Stimulated activated CD4-positive, alpha-beta T cell treated with anti-CD3 and anti-CD28 coated beads, Interleukin-1b, Interleukin-23, amount 100 ng/mL, for 4 hours (primary cell): ENCODE measurements at places on chromosomes 3 and 15.

DNA sequence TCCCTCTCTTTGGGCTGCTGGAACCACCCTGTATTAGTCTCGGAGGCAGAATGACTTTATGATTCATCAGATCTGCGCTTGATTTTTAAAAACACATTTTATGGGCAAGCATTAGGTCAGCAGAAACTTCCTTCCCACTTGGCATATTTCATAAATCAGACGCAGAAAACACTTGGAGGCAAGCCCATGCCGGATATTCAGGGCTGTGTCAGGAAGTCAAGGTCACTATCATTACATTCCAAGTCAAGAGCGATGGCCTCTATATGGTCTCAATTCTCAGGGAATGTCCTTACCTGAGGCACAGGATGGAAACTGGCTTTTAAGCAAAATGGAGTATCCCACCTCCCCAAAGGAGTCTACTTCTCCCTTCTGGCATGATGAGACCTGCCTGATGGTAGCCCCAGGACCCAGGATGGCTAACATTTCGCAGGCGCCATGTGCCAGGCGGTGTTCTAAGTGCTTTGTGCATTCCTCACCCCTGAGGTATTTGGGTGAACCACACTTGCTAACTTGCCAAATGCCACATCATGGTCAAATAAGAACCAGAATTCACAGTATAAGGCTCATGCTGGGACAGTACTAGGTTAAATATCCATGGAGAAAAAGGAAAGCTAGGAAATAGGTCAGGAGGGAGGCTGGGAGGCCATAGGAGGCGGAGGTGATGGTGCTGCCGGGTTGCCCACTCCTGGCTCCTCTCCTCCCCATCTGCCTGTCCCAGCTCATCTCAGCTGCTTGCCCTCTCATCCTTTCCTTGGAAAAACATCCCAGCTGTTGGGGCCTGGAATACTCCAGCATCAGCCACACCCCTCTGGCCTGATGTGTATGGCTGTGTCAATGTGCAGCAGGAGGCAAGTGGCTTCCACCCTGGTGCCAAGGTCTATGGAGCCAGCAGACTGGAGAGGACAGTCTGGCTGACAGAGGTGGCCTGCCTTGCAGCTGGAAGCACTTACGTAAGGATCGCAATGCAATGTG lies 18.8 kb downstream of the BCL2L10 start:
- no peak for DNase-seq

GRCh38 chr3:31947671-31948091 lies 33.4 kb downstream of the OSBPL10 start:
- no peak for DNase-seq

DNA sequence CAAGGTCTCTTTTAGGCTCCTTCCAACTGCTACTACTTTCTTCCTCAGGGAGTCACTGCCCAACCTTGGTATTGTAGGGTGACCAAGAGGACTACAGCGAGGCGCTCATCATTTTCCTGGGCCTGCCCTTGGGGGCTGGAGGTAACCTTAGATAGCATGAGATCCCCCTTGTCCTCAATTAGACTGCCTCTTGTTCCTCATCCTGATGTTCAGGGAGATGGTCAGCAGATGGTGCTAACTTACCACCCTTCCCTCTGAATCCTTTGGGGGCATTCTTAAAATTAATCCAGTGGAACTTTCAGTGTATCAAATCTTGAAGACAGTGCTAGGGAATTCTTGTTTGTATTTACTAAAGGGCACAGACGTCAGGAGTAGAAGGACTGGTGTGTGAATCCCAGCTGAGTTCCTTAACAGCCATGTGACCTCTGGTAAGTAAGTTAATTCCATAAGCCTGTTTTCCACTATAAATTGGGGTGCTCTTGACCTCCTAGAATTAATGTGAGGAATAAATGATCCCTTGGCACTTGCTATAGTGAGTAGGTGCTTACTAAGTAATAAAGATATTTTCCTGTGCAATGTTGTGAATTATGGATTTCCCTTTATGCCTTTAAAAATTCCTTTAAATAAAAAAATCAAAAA lies 4.1 kb upstream of the CLPX start:
- DNase-seq = no peak

GRCh38 chr15:27091270-27091940 lies 120.4 kb downstream of the GABRG3 start:
- DNase-seq = no peak

GRCh38 chr3:142888481-142889211 lies at the start of gene PCOLCE2:
PCOLCE2 (minus strand) TSS chr3:142889083; CDS start chr3:142888896, 187 bp downstream.
- DNase-seq = no peak

- no peak for DNase-seq
Measured at GRCh38 chr3:123745184-123745855, 138.8 kb downstream of the MYLK start.

GRCh38 chr15:51092480-51093040 lies 2.1 kb downstream of the TNFAIP8L3 start:
- no peak for DNase-seq

DNA sequence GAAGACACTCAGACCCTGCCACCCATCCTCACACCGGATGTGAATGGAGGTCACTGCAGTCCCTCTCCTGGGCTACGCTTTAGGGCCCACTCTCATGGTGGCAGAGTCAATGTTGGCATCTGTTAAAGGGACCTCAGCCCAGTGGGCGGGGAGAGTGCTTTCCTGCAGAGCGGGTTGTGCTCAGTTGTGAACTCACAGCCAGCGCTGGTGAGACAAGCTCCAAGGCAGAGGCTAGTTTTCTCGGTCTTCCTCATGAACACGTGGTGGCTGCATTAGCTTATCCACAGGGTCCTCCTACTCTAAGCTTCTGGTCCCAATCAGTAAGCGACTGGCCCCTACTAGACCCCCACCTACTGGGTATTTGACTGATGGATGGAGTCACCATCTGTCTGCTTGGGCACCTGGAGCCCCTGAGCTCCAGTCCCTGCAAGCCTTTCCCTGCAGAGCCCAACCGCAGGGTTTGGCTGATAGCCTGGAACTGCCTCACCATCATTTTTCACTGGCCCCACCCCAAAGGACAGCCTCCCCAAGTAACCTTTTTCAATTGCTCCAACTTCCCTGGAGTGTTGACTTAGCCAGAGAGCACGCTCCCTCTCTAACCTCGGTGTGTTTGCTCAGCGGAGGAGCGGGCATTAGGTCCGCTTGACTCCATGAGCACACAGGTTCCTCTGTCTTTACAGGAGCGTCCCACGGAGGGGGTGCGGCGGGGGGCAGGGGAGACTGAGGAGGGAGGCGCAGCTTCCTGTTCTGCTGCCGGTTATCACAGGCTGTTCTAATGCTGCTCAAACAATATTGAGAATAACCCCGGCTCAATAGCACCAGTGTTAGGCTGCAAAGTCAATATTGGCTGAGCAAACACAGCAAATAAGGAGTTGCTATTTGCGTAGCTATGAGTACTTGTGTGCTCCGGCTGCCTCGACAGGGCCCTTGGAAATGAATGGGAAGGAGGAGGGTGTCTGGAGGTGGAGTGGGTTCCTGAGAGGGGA lies 141.7 kb downstream of the RPLP1 start:
- no peak for DNase-seq

DNA sequence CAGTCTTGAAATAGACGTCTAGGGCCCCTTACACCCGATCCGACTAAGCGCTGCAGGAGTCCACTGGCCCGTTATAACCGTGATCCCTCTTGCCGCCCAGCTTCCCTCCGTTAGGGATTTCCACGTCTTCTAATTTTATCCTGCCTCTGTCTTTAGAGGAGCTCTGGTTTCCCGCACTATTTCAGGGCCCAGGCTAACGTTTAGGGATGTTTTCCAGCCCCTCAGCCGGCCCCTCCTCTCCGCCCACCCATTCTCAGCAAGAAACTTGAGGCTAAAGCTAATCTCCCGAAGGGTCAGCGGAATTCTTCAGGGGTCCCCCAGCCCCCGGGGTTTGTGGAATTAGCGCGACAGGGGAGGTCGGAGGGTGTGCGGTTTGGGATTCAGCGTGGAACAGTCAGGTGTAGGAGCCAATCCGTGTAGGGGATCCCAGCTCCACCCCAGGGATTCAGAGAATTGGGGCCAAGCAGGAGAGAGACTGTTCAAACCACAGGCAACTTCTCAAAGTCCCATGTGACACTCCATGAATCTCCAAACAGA lies 1.6 kb downstream of the PTX3 start:
- DNase-seq = no peak

DNA sequence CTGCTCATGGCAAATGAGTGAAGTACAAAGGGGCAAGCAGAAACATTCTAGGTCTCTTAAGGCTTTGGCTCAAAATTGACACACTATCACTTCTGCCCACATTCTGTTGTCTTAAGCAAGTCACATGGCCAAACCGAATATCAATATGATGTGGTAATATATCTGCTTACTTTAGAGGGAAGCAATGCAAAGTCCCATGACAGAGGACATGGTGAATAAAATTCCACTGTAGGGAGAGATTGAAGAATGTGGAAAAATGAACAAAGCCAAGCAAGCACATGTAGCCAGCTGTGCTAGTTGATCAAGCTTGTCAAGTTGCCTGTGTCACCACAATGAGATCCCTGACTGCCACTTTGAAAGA lies 11.2 kb upstream of the TBC1D5 start:
- no peak for DNase-seq

DNA sequence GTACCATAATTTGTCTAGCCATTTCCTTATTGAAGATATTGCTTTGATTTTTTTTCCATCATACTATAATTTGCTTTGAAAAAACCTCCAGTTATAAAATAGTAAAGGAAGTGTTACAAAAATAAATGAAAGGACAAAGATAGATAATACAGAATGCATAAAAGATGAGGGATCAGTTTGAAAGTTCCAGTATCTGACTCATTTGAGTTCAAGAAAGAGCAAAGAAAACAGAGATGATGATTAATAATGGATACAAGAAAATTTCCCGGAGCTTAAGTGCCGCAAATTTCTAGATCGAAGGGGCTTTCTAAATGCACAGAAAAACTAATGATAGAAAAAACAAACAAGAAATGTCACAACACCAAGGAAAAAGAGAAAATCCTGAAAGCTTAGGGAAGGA lies 4.3 kb downstream of the WDR48 start:
- no peak for DNase-seq

DNA sequence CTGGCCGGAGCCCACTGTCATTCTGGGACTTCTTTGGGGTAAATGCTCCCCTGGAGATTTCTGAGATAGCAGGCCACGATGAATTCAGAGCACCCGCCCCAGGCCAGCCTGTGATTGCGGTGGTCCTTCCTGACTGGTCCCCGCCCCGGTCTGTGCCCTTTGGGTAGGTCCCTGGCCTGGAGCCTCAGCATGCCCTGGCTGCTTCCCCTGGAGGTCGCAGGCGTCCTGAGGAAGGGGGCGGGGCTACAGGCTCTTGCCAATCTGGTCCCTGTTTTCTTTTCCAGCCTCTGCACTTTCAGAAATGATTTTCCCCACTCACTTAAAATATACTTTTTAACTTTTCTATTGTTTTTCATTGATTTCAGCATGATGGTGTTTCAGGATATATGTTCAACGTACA lies 250.2 kb upstream of the ATP10A start:
- no peak for DNase-seq

DNA sequence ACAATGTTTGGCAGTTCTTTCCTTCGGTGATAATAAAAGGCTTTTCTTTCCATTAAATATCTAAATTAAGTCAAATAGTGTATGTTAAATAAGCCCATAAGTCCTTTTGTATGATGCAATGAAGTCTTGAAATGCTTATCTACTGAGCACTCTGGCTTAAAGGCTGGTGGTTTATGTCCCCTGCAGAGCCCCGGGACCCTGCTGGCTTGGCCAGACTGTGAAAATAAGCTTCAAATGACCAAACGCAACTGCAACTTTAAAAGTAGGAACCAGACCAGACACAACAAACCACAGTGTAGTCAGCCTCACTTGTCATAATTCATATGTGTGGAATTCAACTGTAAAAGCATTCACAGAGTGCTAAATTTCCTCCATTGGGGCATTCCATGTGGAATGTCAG lies 72.5 kb downstream of the FOXP1 start:
- DNase-seq = no peak
